ENCODE measurements at places on chromosomes 5 and 9.

DNA sequence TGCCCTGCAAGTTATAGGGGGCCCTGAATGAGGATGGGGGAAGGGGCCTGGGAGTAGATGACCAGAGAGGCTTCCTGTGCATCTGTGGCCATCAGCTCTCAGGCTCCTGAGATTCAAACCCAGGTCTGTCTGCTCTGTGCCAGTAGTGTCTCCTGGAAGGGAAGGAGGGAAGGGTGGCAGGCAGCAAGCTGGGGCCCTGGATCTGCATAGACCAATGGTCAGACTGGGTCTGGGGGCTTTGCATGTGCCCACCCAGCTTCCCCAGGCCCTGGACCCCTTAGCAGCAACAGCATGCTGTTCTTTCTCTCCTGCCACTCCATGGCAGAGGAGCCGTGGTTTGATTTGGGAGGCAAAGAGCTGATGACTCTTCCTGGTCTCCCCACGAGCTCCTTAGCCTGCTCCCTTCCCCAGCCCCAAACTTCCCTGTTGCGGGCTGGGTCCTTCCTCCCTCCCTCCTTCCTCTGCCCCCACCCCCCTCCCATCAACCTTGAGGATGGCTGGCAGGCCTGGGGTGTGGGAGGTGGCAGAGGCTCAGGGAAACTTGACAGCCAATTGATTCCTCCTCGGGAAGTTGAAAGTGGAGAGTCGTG, 31.6 kb downstream of the DAB2IP start:
- no peak for DNase-seq

DNA sequence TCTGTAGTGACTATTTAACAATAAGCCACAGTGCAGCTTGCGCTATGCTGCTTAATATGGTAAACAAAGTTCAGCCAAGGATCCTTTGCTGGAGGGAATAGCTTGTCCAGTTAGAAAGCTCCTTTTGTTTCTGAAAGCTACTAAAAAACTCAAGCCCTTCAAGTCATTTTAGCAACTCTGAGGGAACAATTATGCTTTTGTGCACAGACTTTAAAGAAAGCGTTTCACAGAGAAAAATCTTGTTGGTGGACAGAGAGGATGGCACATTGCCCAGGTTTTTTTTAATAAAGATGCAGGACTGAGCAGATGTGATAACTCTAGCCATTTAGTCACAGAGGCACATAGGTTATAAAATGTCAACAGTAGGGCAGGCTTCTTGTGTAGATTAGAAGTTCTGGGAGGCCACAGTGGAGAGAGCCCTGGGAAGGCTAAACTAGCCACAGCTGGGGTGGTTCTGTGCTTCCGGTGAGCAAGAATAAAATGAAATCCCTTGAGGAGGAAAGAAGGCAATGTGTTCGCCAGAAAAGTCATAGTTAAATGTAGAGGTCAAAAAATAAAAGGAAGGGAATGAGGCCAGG, 63.4 kb downstream of the ALDH7A1 start:
- DNase-seq, result no peak

DNA sequence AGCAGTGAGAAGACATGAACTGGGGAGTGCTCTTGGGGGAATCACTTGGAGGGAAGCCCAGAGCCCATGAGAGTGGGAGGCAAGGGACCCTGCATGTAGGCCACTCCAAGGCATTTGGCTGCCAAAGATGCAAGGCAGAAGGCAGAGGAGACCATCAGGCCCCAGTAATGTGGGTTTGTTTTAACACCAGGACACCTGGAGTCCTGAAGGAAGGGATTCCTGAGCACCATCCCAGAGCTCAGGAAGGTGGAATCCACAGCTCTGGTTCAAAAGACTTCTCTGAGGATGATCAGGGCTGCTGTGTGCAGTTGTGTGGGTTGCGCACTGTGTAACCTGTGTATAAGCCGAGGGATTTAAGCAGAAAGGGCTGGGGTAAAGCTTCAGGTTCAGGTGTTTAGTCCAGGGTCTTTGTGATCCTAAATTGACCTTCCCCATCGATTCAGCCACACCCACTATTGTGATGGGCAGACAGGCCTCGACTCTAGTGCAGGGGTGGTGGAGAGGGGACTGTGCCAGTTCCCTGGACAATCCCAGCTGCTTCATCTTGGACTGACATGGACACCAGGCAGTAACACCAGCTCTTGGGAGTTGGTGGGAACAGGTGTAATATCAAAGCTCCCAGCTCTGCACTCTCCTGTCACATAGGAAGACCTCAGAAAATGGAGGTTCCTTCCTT, 11.0 kb downstream of the B4GALT7 start:
- DNase-seq, result no peak

DNA sequence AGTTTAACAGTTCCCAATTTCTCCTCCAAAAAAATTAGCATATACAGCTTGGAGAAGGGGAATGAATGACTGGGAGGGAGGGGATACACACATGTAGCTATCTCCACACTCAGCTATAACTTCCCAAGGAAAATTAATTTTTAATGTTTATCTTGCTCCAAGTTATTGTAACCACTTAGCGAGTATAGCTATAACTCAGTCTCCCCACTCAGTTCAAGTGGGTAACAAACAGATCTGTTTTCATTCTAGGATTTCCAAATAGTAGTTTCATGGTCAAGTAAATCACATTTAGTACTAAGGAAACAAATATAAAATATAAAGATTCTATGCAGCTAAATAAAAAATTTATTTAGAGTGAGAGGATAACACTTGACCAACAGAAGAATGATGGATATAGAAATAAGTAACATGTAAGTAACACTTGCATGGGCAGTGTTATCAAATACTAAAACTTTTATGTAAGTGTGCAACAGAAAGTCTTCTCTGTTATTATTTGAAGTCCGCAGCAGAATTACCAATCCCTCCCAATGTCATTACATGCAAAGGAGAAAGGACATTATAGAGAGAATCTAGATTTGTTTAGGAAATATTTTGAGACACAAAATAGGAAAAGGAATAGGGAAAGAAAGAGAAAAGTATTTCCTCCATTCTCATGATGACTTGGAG, 10.2 kb upstream of the NFIB start:
- no peak for DNase-seq

- no peak for DNase-seq
These were observed 160.8 kb downstream of the CEMIP2 start for GRCh38 chr9:71607461-71607881.

- DNase-seq, result no peak
These were observed 48.1 kb upstream of the CLPTM1L start for GRCh38 chr5:1392801-1393565.

- no peak for DNase-seq
These were observed 71.7 kb upstream of the TBCA start for GRCh38 chr5:77847814-77848290.
